GM23248 (cell line): ENCODE measurements at places on chromosomes 11 and 22.

DNA sequence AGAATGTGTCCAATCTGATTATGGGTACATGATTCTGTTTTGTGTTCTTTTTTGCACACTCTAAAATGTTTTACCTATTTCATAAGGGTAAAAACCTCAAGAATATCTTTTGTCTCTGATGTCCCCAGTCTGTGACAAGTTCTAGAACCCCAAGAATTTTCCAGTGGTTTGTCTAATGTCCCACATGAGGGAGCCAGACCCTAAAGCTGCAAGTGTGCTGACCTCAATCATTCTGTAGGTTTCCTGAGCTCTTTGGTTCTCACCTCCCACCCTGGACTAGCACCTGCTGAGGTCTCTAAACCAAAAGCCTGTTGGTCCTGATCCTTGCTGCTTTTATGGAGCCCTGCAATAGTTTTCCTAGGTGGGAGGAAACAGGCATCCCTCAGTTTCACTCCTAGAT, 149.8 kb upstream of the MPPED2 start:
- no peak for DNase-seq

DNA sequence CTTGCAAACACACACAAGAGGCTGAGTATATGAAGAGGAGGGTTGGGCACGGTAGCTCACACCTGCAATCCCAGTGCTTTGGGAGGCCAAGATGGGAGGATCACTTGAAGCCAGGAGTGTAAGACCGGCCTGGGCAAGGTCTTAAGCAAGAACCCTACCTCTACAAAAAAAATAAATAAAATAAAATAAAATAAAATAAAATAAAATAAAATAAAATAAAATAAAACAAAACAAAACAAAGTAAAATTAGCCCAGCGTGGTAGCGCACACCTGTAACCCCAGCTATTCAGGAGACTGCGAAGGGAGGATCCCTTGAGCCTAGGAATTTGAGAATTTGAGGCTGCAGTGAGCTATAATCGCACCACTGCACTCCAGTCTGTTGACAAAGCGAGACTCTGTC, 337.9 kb downstream of the SHANK2 start:
- no peak for DNase-seq

DNA sequence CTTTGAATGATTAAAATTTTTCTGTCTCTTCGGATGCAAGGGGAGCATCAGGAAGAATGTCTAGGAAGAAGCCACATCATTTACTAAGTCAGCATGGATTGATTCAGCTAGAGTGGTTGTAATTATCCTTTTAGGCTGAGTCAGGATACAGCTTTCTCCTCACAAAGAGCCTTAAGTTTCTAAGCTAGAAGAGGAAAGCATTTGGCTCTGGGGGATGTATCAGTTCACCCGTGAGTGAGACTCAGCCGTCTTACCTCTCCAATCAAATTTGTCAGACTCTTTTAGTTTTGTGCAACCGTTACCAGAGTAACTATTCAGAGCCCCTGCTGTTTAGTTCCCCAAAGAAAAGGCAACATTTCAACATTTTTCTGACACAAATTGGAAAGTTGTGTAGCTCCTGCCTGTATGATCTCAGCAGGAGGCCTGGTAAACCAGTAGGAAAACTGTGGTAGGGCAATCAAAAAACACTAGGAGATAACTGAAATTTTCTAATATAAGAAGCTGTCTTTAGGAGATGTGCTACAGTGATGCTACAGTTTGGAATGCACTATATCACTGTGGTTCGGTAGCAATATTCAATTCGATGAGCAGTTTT, 432.4 kb upstream of the LUZP2 start:
- peak; percentile 18 for DNase-seq

GRCh38 chr11:70546191-70546940, 148.0 kb downstream of the CTTN start:
- no peak for DNase-seq

DNA sequence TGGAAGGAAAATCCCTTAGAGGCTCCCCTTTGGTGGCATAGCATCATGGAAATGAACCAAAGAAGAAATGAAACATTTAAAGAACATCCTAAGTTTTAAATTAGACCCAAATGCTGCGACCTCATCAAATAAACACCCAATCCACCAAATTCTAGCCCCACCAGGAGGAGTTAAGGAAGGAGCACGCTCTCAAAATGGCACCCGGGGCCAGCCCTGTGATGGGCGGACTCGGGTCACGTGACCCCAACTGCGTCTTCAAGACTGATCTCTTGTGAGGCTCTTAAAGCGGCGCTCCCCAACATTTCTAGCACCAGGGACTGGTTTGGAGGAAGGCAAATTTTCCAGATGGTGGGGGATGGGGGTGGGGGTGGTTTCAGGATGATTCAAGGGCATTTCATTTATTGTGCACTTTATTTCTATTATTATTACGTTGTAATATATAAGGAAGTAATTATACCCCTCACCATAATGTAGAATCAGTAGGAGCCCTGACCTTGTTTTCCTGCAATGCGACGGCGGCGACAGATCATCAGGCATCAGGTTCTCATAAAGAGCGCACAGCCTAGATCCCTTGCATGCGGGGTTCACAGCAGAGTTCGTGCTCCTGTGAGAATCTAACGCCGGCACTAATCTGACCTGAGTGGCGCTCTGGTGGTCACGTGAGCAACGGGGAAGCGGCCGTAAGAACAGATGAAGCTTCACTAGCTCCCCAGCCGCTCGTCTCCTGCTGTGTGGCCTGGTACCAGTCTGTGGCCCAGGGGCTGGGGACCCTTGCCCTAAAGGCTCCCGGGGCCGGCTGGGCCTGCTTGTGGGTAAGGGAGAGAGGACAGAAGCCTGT, 90.6 kb upstream of the SLC22A12 start:
- peak; percentile 10 for DNase-seq

DNA sequence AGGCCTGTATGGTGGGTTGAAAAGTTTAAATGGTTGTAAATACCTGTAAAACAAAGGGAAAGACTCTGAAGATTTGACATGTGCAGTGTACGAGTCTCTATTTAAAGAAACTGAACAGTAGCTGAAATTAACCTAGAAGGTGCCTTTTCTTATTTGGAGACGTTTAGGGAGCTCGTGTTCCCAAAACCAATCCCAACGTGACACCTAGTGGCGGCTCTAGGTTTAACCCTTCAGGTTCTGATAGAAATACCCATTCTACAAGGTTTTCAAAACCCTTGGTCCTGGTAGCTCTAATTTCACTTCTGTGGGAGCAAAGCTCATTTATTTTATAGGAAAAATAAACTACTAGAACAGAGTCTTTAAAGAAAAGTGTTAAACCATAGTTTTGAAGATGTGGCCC, 258.3 kb downstream of the LRRC4C start:
- peak; percentile 0 for DNase-seq

DNA sequence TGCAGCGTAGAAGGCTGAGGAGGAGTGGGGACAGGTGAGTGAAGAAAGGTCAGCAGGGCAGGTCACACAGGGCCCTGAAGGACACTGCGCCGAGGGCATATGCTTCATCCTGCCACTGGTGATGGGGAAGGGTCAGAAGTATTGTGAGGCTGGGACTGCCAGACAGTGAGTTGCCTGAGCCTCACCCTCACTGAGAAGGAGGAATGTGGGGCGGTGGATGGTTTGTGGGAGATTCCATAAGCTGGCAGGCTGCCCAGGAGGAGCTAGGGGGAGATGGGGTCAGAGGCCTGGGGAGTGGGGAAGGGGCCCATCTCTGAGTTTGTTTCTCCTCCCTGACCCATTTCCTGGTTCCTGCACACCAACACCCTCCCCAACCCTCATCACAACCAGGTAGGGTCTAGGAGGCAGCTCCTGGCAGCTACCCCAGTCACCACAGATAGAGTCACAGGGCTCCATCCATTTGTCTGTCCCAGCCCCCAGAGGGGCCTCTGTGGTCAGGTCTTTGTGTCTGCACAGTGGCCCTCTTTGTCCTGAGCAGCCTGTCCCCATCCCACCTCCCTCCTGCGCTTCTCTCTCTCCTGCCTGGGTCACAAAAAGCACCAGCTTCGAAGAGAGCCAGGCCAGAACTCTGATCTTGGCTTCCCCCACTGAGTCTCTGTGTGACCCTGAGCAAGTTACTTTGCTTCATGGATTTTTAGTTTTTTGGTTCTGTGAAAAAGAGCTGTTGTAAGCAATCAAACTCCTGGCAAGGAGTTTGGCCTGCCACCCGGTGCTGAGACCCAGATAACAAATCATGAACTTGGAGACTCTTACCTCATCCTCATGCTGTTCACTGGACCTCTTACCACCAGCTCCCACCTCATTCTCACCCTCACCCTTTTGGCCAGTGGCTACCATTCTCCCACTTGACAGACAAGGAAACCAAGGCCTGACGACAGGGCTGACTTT, 4.6 kb upstream of the P2RY2 start:
- no peak for DNase-seq

GRCh38 chr11:14259186-14259784, 99.7 kb downstream of the RRAS2 start:
- DNase-seq, result no peak

DNA sequence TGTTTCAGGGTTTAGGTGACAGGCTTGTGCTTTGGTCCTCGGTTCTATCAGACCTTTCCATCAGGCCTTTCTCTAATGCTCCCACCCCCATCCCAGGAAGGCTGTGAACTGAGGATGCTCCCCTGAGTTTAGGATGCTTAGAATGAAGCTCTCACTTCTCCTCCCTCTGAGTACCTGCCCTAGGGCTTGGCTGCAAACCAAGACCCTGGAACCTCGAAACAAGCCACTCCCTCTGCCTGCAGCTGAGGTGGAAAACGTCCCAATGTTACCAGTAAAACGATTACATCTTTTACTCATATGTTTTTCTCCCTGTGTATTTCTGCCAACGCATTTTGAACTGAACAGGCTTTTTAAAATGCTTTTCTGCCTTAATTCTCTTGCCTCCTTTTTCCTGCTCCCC, 54.5 kb upstream of the BMAL1 start:
- DNase-seq, result no peak

DNA sequence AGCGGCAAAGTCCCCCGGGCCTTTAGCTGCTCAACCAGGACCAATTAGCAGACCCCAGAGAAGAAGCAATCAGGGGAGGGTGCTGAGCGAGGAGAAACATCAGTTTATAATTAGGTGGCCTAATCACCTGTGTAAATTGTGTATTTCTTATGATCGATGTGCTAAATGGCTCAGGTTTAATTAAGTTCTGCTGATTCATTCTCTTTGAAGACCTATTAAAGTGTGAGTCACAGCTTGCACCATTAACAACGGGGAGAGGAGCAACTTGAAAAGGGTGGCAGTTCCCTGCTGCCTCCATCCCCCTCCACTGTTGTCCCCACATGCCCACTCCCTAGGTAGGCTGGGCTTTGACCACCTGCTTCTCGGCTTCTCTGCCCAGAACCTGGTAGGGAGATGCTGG, 10.7 kb downstream of the ISX start:
- no peak for DNase-seq

DNA sequence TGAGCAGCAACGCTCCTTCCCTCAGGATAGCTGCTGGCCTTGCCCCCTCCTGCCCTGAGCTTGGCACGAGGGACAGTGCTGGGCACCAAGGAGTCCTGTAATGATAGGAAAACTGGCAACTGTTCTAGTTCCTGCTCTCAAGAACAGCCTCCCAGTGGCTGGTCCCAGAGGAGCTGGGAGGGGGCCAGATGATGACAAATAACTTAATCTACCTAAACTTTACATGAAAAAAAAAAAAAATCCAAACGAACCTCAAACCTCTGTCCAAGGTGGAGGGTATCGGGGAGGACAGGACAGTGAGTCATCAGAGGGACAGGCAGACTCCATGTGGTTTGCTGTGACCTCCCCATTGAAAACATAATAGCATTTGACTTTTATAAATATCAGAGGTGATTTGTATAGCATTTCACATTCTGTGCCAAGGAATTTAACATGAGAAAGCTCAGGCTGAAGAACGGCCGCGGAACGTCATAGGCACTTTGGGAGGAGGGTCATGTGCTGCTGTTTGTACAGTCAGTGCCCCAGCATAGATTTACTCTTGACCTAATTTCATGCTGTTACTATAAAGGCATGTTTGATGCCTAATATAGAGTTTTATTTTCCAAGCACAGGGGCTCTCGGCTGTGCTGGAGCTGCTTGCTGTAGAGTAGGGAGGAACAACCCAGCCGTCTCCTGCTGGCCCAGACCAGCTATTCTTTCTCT, 98.2 kb upstream of the NNMT start:
- peak; percentile 89 for DNase-seq

- peak; percentile 41 for DNase-seq
Measured at GRCh38 chr11:57647372-57647771, 2.3 kb downstream of the YPEL4 start.

GRCh38 chr11:46235777-46236688, 41.4 kb upstream of the CREB3L1 start:
- DNase-seq, result peak; percentile 45

DNA sequence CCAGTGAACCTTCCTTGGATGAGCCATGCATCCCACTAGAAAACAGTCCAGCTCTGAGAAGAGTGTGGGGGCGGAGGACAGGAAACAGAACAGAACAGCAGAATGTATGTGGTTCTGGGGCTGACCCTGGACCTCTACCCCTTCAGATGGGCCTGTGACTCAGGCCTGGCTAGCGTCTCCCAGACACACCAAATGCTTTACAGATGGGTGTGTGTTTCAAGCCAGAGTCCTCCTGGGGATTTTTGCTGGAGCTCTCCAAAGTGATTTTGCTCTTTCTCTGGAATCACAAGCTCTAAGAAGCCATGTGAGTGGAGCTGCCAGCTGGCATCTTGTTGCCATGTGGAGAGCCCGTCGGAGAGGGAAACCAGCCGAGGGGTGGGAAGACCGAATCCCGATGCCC, 13.2 kb upstream of the C1QTNF4 start:
- DNase-seq, result peak; percentile 96

- no peak for DNase-seq
Measured at GRCh38 chr22:33975841-33976240, 55.6 kb upstream of the LARGE1 start.

- DNase-seq, result peak; percentile 37
Measured at GRCh38 chr11:65215441-65216076, 33.8 kb downstream of the CAPN1 start.

- DNase-seq, result no peak
Measured at GRCh38 chr11:78259777-78260487, 71.2 kb downstream of the USP35 start.

- no peak for DNase-seq
Measured at GRCh38 chr22:31584804-31585160, 77.2 kb downstream of the PISD start.

GRCh38 chr11:31802609-31802989, 8.5 kb downstream of the PAX6 start:
- no peak for DNase-seq

DNA sequence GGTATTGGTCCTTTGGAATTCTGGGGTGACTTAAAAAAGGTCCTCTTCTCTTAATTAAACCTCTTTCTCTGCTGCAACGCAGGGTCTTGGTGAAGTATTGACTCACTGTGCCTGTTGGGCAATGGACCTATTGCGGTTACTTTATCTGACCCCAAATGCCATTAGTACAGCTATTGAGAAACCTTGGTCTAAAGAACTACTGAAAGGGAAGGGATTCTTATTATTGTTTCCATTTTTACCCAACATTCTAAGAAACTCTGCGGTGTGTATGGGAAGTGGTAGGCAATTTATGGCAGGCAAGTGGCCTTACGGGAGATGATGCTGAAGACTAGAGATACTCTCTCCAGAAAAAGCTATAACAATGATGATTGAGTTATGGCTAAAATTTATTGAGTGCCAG, 12.5 kb downstream of the SLC6A5 start:
- no peak for DNase-seq

DNA sequence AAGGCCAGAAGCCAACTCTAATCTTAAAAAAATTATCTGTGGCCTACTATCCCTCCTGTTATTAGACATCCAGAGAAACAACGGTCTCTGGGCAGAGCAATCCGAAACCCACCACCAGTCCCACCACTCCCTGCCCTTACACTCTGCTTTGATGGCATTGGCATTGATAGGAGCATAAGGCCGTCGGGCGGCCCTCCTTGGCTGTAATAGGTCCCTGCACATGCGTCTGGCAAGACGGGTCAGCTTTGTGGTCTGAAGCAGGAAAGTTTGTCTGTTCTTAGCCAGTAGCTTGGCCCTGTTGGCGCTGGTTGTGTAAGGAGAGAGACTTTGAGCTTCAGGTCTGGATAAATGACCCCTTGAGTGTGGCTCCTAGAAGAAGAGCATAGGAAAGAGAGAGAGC, 3.8 kb upstream of the TUT1 start:
- DNase-seq, result no peak
